Stimulated activated CD8-positive, alpha-beta memory T cell treated with anti-CD3 and anti-CD28 coated beads, Interleukin-15, amount 100 ng/mL, for 4 hours (primary cell): ENCODE measurements at places on chromosomes 2 and 18.

DNA sequence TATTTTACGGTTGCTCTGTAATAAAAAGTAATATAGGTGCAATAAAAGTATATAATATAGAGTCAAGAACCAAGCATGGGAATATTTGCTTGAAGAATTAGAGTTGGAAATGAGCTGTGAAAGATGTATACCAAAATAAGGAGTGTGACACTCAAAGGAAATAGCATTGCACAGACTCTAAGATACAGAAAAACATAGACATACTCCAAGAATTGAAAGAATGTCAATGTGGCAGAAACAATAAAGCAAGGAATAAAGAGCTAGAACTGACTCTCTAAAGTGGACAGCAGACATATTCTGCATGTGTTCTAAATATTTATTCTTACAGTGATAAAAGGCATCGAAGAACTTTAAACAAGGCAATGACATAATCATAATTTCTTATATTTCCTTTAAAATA, 561.1 kb upstream of the SETBP1 start:
- DNase-seq = no peak

DNA sequence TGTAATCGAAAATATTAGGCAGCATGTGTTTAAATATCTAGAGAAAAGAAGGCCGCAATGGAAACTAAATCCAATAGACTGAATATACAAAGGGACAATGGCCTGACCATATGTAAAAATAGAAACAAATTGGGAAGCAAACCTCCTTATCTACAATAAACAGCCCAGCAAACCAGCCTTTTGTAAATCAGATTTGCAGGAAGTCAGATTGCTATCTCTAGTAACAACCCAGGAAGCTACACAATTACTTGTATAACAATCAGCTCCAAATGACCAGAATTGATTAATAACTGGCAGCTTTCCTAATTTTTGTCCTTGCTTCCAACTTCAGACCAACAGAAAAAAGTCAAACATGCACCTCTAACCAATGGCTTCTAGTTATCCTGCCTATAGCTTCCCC, 860.0 kb downstream of the CPS1 start:
- no peak for DNase-seq

- no peak for DNase-seq
Observed at GRCh38 chr2:42918671-42919318, 126.4 kb upstream of the HAAO start.

- DNase-seq = no peak
Observed at GRCh38 chr2:8461341-8461740, 220.5 kb upstream of the ID2 start.

DNA sequence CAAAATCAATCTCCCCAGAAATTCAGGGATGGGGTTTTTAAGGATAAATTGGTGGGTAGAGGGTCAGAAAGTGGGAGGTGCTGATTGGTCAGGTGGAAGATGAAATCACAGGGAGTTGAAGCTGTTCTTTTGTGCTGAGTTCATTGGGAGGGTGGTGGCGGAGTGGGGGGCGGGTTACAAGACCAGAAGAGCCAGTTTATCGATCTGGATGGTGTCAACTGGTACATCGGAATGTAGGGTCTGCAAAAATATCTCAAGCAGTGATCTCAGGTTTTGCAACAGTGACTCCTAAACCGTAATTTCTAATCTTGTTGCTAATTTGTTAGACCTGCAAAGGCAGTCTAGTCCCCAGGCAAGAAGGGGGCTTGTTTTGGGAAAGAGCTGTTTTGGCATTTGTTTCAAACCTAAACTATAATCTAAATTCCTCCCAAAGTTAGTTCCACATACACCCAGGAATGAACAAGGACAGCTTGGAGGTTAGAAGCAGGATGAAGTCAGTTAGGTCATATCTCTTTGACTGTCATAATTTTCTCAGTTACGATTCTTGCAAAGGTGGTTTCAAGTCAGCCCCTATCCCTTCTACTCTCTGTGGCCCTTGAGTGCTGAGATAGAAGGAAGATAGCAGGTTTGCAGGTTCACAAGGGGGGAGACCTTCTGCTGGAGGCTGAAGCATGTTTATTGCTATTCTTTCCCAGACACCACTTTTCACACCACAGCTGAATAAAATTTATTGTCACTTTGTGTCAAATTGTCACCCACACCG, 12.3 kb upstream of the CXXC1 start:
- DNase-seq = no peak

- DNase-seq = no peak
Observed at GRCh38 chr2:182615036-182615435, 101.0 kb upstream of the DNAJC10 start.

DNA sequence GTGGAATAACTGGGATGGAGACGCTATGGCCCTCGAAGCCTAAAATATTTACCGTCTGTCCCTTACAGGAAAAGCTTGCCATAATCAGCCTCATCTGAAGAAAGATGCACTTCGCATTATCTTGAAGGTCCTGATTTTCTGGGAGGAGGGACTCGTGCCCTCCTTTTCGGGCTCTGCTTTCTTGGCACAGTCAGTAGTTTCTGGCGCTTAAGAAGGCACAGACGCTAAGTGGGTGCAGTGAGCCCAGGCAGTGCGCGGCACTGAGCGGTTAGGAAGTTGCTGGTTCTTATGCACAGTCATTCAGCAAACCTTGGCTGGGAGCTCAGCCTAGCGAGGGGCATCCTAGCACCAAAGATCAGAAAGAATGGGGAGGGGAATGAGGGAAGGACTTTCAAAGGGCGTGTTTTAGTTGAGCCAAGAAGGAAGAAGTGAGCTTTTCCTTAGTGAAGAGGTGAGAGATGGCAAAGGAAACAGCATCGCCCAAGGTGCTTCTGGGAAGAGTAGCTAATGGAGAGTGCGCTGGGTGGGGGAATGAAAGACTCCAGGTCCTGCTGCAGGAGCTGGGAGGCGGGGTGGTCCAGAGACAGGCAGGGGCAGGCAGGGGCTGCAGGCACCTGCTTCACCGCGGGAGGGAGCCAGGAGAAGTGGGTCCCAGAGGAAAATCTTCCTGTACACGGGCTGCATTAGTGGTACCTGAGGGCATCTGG, 64.1 kb downstream of the ZCCHC2 start:
- no peak for DNase-seq

DNA sequence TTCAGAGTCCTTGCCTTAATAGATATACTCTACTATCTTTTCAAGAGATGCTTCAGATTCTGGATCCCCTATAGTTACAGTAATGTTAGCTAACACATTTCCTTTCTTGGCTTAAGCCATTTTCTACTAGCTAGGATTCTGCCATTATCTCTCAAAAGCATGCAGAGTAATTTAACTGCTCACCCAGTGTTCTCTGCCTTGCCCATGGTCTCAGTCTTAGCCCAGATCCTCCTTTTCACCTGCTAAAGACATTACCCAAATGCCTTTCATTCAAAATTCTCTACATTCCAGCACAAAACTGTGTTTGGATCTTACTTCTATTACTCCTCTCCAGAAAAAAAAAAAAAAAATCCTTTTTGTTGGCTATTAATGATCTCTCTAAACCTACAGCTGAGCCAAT, 474.2 kb upstream of the LRRTM1 start:
- no peak for DNase-seq

- no peak for DNase-seq
Observed at GRCh38 chr2:229174794-229175496, 96.1 kb downstream of the PID1 start.

DNA sequence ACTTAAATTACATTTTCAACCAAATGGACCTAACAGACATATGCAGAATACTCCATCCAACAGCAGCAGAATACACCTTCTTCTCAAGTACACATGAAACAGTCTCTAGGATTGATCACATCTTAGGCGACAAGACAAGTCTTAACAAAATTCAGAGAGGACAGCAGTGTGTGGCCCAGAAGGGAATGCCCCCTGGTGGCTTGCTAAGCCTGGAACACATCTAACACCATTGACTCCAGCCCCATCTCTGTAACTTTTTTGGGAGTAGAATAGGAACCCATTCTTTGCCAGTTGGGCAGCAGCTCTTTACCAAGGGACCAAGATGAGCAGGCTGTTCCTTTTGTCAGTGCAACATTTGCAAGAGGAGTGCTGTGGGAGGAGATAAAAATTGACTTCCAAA, 249.9 kb downstream of the PLCL1 start:
- no peak for DNase-seq

- DNase-seq = no peak
Observed at GRCh38 chr2:39476524-39476923, 39.4 kb upstream of the MAP4K3 start.

DNA sequence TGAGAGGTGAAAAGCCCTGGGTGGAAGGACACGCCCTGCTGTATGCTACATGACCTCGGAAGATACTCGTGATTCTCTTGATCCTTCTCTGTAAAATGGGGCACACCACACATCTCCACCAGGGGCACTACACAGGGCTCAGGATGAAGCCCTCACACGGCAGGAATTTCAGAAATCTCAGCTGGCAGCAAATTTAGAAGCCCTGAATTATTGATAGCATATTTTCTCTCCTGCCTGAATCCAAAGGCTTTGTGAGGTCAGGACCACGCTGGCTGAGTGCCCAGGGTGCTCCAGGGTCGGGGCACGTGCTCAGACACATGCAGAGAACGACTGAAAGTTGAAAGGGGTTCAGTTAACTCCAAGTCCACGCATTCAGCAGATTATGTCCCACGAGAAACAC, 42.1 kb upstream of the GALR1 start:
- DNase-seq = no peak

- no peak for DNase-seq
Observed at GRCh38 chr2:133591164-133591563, 22.9 kb upstream of the NCKAP5 start.

GRCh38 chr2:184523732-184524131, 74.6 kb upstream of the ZNF804A start:
- no peak for DNase-seq
